ENCODE measurements at places on chromosomes 13 and 19.

- no peak for DNase-seq
Observed at GRCh38 chr19:34256835-34257558, 2.6 kb downstream of the GARRE1 start.

GRCh38 chr13:109123971-109124370, 494.6 kb downstream of the MYO16 start:
- no peak for DNase-seq

DNA sequence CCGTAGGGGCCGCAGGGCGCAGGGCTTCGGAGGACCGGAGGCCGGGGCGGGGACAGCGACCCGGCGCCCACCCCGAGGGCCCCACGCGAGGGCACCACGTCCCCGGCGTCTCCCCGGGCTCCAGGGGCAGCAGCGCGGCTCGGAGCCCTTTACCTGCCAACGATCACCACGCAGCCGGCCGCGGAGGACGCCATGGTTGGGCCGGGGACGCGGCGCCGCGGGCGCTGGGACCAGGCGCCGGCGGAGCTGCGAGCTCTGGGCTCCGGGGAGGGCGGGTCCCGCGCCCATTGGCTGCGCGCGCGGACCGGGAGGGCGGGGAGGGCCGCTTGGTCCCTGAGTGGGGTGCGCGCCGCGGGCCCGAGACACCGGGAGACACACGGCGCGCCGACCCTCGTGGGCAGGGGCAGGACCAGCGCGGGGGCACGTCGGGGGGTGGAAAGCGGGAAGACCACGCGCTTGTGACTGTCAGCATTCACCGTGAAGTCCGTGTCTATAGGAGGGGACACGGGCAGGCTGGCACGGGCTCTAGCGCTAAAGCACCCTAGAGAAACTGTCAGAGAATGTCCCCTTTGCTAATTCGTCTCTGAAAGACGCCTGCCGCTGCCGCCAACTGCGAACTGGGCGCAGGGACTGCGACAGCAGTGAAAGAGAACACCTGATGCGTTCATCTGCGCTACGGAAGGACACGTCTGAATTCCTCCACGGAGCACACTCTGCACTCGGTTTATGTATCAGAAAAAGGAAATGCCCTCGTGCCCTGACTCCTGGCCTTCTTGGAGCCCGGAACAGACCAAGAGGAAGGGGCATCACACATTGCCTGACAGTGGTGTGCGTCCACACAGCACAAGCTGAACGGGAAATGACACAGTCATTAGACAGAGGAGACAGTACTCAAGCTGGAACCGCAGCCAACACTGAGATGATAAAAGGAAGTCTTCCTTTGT, at the start of gene CRYL1:
TSS of gene CRYL1 (minus strand) at position 257 of the 944 bp plus-strand sequence. CDS start at position 194, 63 bp downstream.
- peak; percentile 56 for DNase-seq

DNA sequence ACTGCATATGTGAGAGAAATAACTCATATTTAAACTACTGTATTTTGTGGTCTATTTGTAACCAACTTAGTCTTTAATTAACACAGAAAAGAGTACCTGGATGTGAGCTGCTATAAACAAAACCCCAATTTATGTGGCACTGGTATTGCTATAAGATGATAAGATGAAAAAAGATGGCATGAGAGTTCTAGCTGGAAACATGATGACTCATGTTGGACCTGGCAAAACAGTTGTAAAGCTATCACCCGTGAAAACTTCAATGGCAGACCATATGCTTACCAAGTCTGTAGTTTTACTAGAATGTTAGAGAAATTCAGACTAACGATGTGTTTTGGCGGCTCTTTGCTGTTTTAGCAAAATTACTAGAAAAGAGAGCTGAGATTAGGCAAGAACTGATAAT, 69.6 kb upstream of the PCDH9 start:
- DNase-seq: no peak

DNA sequence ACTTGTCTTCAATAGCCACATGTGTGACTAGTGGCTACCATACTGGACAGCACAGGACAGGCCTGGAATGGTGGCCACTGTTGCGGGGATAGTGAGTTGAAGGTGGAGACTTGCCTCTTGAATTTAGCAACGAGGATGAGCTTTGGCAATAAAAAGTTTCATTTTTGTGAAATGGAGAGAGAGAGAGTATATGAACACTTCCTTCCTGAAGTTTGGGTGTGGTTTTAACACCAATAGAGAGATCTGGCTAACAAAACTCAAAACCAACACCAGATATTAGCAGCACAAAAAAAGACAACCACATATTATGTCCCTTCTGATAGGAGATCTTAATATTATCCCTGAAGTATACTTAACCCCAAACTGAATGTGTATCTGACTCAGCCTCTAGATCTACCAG, 6.3 kb upstream of the LRFN3 start:
- DNase-seq: no peak

- DNase-seq: no peak
Observed at GRCh38 chr19:45764945-45765701, 3.9 kb downstream of the SIX5 start.

DNA sequence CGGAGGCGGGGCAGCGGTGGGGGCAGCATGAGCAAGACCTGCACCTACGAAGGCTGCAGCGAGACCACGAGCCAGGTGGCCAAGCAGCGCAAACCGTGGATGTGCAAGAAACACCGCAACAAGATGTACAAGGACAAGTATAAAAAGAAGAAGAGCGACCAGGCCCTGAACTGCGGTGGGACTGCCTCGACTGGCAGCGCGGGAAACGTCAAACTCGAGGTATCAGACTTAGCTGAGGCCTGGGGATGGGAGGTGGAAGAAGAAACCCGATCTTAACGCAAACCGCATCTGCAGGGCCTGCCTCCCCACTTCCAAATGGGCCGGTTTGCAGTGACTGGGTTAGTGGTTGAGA, 693 bp downstream of the RFXAP start:
- DNase-seq: no peak

DNA sequence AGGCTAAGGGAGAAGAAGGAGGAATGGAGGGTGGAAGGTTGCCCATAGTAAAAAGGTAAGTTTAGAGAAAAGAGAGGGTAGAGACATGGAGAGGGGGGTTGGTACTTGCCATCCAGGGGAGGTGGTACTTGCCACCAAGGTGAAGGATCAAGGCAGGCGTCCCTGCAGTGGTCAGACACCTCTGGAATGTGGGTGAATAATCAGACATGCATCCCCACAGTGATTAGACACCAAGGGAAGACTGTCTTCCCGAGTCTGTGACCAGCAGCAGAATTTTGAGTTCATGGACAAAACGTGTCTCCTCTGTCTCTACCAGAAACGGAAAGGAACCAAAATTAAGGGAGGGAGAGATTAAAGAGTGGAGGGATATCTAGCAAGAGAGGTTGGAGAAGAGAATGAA, 27.1 kb upstream of the IGFL1 start:
- no peak for DNase-seq

DNA sequence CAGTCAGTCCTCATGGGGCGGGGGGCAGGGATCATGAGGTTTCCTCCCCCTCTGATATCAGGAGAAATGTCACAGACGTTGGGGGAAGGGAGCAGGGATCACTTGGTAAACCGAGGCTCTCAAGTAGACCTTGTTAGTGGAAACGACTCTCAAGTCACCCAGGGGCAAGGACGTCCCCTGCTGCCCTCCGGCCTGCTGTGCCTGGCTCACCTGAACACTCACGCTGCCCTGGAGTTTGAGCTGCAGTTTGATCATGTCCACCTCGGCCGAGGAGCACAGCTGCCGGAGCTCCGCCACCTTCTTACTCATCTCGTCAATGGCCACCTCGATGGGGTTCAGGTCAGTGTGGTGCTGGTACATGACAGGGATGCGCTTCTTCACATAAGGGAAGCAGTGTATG, 47.6 kb upstream of the SLC15A1 start:
- no peak for DNase-seq

DNA sequence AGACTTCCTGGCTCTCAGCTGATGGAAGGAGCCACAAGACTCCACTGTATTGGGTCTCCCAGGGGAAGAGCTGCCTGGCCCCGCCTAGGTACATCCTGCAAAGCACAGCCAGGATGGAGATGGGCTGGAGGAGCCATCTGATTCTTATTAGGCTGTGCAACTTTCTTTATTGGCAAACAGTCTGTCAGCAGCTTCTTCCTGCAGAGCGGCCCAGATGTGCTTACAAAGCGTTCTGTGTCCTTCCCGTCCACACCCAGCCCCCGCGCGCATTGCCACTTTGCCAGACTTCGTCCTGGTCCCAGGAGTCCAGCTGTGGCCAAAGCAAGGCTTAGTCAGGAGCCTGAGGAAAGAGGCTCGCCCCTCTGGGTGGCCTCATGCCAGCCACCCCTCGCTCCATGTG, 409.3 kb downstream of the ZNF536 start:
- DNase-seq: no peak

DNA sequence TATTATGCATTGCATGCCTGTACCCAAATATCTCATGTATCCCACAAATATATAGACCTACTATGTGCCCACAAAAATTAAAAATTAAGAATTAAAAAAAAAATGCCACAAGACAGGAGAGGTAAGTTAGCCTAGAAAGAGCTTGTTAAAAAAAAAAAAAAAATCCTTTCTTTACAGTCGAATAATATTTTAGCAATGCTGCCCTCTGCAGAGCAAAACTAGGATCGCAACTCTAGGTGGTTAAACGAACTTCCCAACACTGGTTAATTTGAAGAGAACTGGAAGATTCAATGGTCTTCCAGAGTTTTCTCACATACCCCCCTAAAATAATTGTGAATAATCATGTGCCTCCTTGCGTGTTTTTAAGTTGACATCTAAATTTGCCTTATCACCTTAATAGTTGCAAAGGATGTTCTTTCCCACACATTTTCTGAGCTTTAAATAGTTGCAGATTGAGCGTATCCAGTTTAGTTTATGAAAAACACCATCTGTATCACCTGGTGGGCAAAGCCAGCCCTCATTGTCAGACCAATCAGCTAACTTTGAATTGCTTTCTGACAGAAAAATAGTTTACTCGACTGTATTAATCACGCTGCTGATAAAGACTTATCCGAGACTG, 47.4 kb upstream of the RCBTB2 start:
- DNase-seq: no peak

DNA sequence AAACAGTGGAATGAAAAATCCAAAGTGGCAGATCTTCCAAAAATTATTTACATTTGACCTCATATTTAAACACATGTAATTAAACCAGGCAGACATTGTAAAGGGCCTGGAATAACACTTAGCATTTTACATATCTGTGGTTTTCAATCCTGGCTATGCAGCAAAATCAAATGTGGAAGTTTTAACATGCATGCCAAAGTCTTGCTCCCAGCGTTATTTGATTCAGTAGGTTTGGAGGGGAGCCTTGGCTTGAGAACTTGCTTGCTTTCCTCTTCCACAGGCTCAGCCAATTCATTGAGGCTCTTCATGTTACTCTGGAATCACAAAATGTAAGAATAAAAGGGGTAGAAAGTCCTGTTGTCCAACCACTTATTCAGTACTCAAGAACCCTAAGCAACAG, 42.5 kb upstream of the INTS6 start:
- DNase-seq: no peak

GRCh38 chr13:108188260-108188659, 27.1 kb downstream of the LIG4 start:
- DNase-seq: no peak

DNA sequence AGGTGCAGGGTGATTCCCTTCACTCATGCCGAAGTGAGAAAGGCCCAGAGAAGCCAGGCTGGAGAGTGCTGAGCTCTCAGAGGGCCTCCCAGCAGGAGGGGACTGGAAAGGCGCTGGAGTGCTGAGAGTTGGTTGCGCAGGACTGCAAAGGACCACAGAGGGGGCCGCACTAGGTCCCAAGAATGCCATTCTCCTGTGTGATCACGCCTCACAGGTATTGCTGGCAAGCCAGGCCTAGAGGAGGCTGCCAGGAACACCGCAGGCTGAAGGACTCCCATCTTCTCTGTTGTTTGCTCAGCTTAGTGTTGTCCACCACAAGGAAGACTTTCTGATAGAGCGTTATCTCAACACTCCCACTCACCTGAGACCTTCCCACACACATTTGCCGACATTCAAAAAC, 165.0 kb downstream of the FGF14 start:
- DNase-seq: no peak

- peak; percentile 88 for DNase-seq
Observed at GRCh38 chr19:45779231-45780145, 2.8 kb downstream of the DMPK start.

DNA sequence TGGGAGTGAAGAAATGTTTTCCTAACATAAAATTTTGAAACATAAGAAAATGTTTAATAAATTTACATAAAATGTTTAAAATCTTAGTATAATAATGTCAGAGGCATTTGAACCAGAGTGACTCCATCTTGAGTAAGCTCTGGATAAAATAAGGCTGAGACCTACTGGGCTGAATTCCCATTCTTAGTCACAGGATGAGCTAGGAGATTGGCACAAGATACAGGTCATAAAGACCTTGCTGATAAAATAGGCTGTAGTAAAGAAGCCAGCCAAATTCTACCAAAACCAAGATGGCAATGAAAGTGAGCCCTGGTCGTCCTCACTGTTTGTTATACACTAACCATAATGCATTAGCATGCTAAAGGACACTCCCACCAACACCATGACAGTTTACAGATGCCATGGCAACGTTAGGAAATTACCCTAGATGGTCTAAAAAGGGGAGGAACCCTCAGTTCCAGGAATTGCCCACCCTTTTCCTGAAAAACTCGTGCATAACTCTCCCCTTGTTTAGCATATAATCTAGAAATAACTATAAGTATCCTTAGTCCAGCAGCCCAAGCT, 1184.0 kb downstream of the UQCRFS1 start:
- no peak for DNase-seq

- DNase-seq: no peak
Observed at GRCh38 chr13:102847272-102848234, 1.7 kb downstream of the ERCC5 start.

DNA sequence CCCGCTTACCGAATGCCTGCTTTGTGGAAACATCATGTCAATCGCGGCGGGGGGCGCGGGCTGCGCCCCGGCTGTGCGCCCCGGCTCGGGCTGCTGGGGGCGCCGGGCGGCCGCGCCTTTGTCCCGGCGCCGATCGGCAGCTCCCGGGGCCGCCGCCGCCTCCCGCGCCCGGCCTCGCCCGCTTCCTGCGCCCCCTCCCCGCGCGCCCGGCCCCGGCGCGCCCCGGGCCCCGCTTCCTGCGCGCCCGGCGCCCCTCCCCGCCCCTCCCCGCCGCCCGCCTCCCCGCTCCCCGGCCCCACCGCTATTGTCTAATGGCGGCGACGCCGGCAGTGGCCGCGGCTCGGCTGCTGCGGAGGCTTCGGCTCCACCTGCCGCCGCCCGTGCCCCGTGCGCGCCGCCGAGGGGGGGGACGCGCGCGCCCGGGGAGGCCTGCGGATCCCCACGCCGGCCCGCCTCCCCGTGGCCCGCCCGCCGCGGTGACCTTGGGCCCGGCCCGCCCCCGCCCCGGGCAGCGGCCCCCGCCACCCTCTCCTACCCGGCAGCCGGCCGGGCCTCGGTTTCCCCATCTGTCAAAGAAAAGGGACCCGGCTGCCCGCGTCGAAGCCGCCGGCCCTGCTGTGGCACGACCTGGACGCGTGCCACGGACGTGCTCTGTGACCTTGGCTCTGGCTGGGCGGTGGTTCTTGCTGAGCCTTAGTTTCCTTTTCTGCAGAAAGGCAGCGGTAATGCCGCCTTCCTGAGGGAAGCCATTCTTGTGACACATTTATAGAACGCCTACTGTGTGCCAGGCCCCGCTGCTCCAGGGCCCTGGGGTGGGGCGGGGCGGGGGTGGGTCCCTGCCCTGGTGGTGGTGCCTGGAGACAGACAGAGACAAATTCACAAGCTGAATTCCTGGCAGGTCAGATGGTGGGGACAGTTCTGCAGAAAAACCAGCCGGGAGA, at the start of gene TLE5:
TSS of gene TLE5 (minus strand) at position 331 of the 941 bp plus-strand sequence. CDS start at position 36, 295 bp downstream.
- no peak for DNase-seq

GRCh38 chr19:17703824-17704463, 15.3 kb upstream of the MAP1S start:
- DNase-seq: no peak
